Naive B cell (primary cell): ENCODE measurements at places on chromosomes 12 and 14.

GRCh38 chr12:80778005-80778541, 61.4 kb downstream of the MYF5 start:
- no peak for DNase-seq

DNA sequence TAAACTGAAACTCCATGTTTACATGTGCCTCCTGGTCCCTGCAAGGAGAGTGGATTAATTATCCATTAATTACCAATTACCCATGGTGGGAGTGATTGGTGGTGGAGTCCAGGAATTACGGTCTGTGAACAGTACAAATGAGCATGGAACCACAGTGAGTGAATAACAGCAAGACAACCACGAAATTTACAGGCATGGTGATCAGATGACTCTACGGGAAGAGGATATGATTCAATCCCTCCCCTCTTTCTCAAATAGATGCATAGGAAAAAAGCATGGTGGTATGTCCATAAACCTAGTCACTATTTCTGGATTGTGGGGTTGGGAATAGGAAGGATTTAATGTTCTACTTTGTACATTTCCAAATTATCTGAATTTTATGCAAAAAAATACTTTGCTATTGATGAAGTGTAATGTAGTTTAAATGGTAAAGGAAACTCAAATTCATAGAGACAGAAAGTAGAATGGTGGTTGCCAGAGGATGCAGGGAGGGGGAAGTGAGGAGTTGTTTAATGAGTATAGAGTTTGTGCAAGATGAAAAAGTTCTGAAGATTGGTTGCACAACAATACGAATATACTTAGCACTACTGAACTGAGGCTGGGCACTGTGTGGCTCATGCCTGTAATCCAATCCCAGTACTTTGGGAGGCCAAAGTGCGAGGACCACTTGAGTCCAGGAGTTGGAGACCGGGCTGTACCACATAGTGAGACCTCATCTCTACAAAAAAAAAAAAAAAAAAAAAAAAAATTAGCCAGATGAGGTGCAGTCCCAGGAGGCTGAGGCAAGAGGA, 41.2 kb upstream of the C12orf75 start:
- no peak for DNase-seq

GRCh38 chr14:94378527-94379290, 9.7 kb downstream of the SERPINA1 start:
- DNase-seq = no peak

- DNase-seq = no peak
These were observed 12.3 kb downstream of the GPR19 start for GRCh38 chr12:12683725-12684124.

GRCh38 chr12:124851342-124851741, 12.3 kb downstream of the SCARB1 start:
- no peak for DNase-seq

GRCh38 chr14:39991041-39991440, 558.8 kb upstream of the FBXO33 start:
- no peak for DNase-seq

- DNase-seq = no peak
These were observed 162.7 kb upstream of the TMTC2 start for GRCh38 chr12:82523996-82524395.

DNA sequence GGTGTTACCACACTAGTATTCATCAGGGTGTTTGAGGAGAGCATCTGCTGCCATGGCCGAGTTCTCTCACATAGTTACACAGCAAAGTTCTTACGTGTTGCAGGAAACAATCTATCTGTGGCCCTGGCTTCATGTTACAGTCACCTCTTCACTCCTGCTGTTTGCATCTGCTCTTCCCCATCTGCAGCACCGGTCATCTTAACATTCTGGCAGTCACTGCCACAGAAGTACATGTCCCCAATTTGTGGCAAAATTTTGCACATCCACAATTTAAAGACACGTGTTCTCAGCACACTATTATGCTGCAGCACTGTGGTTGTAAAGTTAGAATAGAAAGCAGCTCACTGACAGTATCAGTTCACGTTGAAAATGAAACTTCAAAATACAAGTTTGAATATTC, 23.2 kb downstream of the MAPK1IP1L start:
- no peak for DNase-seq

DNA sequence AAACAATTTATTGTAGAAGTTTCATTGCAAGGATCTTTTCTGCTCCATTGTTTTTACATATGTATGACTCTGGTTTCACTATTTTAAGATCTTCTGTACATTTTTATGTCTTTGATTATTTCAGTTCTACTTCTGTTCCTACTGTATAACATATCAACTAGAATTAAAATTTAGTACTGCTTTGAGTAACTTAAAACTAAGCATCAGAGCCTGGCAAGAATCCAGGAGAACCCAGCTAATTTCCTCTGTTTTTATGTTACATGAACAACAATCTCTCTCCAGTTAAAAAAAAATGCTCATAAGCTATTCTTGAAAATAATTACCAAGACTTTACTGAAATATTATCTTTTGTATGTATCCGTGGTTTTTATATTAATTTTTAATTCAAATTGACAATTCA, 370.7 kb downstream of the TMTC2 start:
- no peak for DNase-seq

- DNase-seq = no peak
These were observed 67.4 kb downstream of the ELK3 start for GRCh38 chr12:96261557-96261956.
